ENCODE measurements at places on chromosomes 6 and 20. TPM values are rescaled to one million over a fixed set of nuclear protein-coding genes. Genes with fewer than 3 reads are reported as not detected.

DNA sequence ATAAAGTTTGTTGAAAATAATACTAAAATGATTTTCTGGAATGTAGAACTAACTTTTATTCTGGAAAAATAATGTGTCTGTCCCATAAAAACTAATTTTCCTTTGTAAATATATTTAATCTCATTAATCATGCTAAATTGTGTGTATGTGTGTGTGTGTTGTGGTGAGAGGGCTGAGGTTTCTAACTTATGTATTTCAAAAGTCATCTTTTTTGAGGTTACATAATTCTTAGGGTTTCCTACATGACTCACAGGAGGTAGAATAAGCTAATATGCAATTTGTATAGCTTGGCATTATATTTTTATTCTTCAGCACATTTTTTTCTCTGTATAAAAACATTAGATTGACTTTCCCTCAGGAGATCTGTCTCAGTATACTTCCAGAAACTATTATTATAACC lies 64.1 kb upstream of the CLVS2 start:
- no peak for DNase-seq

GRCh38 chr6:49826743-49827406 lies 39.5 kb downstream of the CRISP1 start:
- DNase-seq, result no peak

GFOD1 gene
- 2.6 TPM for polyA plus RNA-seq

LCA5 gene
- polyA plus RNA-seq, result 0.39 TPM

KIAA1755 gene
- polyA plus RNA-seq, result 0.29 TPM

GRCh38 chr6:54860739-54861138 lies 14.2 kb downstream of the FAM83B start:
- DNase-seq, result no peak

SAMHD1 gene
- 15.8 TPM for polyA plus RNA-seq

- DNase-seq, result no peak
Observed at GRCh38 chr6:117919775-117920729, 13.0 kb downstream of the SLC35F1 start.

MYL9 gene
- polyA plus RNA-seq, result 27.0 TPM

TPBG gene
- polyA plus RNA-seq, result 0.44 TPM

- DNase-seq, result no peak
Observed at GRCh38 chr6:124987291-124987690, 25.1 kb downstream of the RNF217 start.

DNA sequence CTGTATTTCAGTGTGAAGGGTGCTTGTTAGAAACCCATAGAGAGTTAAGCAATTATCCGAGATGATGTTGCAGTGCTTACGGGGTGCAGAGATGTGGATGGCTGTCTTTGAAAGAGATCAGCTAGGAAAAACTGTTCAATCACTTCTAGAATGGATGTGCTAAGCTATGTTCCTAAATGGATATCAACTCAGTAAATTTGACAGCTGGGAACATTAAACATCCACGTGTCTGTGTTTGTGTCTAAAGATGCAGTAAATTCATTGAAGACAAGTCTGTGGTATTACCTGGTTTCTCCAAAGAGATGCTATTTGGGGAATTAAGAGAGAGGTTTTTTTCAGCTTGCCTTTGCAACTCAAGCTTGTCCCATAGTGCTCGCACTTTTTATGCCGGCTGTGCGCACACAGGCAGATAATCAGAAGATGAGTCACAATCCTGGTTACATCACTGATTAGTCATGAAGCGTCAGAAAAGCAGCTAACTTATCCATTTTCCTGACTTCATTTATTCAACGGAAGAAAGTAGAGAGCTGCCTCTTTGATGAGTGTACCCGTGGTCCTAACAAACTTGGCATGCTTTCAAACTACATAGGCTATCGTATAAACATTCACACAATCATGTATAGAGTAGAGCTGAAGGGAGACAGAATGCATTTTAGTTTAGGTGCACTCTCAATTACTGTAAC lies 691.7 kb upstream of the SLC35B3 start:
- DNase-seq, result no peak

DNA sequence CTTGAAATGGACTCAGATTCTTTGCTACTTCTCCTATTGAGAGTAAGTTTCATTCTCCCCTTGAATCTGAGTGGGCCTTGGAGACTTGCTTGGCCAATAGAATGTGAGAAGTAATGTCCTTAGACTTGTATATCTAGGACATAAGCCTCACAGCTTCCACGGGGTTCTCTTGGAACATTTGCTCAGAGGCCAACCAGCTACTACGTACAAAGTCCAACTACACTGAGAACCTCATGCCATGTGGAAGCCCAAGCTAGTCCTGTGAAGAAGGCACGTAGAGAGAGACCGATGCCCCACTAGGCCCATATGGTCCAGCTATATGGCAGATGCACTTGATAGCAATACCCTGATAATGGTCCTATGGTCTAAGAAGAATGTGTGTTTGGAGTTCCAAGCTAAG lies 22.9 kb downstream of the TMEM14A start:
- DNase-seq, result no peak

GRIK2 gene
- polyA plus RNA-seq, result 0.06 TPM

PTCHD4 gene
- polyA plus RNA-seq, result not detected

GRCh38 chr6:134060491-134061106 lies 8.2 kb upstream of the SLC2A12 start:
- no peak for DNase-seq

- DNase-seq, result peak; percentile 13
Observed at GRCh38 chr6:168002804-168003203, 5.3 kb downstream of the KIF25 start.

DNA sequence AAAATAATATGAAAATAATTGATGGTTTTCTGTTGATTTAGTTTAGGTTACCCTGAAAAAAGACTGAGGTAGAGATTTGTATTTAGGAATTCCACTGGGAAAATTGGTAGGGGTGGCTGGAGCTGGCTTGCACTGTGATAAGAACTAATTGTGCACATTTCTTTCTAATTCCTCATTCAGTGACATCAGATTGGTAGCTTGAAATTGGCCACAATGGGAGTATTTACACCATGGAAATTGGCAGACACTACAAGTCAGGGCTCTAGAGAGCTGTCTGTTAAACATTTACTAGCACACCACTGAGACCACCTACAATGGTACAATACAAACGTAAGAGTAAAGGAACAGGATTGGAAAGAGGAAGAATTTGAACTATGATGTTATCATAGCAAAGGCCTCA lies 52.0 kb upstream of the ISM1 start:
- no peak for DNase-seq

DNA sequence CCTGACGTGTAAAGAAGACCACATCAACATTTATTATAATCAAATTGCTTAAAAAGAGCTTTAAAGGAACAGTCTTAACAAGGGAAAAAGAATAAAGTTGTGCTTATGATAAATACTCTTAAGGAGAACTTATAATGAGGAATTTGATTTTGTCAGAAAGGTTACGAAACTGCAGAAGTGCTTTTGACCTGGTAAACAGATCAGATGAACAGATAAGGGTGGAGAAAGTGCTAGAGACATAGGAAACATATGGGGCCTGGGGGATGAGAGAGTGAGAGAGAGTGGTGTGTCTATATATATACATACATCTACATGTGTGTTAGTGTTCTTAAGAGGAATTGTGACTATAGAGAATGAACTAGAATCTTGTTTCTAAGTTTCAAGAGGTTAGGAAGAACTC lies 186.2 kb upstream of the GJE1 start:
- DNase-seq, result no peak

DNA sequence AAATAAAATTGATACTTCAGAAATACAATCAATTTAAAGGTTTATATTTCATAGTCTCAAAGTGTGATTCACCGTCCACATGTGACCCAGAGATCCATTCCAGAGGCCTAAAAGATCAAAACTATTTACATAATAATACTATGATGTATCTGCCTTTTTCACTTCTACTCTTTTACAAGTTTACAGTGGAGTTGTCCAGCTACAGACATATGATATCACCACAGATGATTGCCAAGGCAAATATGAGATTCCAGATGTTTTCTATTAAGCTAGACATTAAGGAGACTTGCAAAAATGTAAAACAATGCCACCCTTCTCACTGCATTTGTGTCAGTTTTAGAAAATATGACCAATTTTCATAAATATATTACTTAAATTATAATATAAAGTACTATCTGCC lies 443.7 kb downstream of the GJA1 start:
- DNase-seq, result no peak

Measured in liver (tissue), 10 donors.